Stimulated activated CD8-positive, alpha-beta memory T cell treated with anti-CD3 and anti-CD28 coated beads, Interleukin-4, amount 100 ng/mL, for 1 hour (primary cell): ENCODE measurements at places on chromosomes 5 and 9.

- DNase-seq = no peak
Observed at GRCh38 chr5:108801776-108802175, 54.1 kb downstream of the FER start.

- DNase-seq = no peak
Observed at GRCh38 chr5:126490167-126490940, 67.1 kb downstream of the GRAMD2B start.

GRCh38 chr9:117992006-117992405 lies 287.8 kb downstream of the TLR4 start:
- DNase-seq = no peak

GRCh38 chr5:33311893-33312292 lies 128.9 kb upstream of the TARS1 start:
- no peak for DNase-seq

- no peak for DNase-seq
Observed at GRCh38 chr5:56337715-56338319, 104.7 kb upstream of the ANKRD55 start.

- no peak for DNase-seq
Observed at GRCh38 chr5:98770911-98771322, 2.5 kb upstream of the RGMB start.

- DNase-seq = no peak
Observed at GRCh38 chr5:15719784-15720183, 219.8 kb downstream of the FBXL7 start.

- no peak for DNase-seq
Observed at GRCh38 chr5:29905626-29906353, 1287.7 kb upstream of the CDH6 start.

- no peak for DNase-seq
Observed at GRCh38 chr5:96645091-96645490, 17.1 kb upstream of the CAST start.

DNA sequence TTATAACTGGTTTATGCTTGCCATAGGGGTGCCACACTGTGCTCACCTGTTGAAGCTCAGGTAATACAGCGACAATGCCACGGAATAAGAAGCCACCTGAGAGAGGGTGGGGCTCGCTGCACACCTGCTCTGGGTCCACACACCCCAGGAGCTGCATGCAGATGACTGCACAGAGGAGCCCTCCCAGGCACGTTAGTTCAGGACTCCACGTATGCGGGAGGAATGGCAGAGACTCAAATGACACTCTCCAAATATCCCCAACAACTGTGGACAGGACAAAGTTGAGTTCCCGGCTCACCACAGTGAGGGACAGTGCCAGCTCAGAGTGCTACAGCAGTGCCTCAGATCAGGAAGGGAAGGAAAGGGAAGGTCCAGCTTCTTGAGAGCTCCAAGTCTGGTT lies 5.8 kb upstream of the FCN1 start:
- DNase-seq = no peak

DNA sequence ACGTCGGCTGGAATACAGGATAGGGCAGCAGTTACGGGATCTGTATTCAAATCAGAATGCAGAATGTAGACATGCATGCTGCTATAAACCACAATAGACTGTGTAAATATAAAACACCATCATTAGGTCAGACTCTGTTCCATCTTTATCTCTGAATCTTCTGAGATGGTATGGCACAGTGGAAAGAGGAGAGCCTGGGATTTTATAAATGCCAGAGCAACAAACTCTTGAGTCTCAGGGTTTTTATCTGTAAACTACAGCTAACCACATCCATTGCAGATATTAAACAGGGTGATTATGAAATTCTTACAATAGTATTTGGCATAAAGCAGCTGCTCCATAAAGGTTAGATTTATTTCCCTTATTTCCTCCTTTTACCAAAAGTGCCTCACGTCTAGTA lies 108.7 kb downstream of the ZDHHC21 start:
- DNase-seq = no peak

DNA sequence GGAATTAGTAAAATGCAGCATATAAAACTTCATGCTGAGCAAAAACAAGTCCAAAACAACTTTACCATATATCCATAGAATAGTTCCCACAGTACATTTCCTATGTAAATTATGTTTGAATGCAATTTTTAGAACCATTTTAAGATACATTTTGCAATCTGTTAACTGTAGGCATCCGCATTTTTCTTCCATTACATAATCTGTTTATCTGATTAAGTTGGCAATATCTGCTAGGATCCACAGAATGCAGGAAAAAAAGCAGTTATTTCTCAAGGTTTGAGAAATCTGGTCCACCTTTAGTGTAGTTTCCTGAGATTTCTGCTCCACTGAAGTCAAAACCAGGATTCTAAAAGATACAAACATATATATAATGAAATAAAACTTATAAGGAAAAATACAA lies 6.2 kb downstream of the NUDCD2 start:
- no peak for DNase-seq

GRCh38 chr9:87497604-87498045 lies at the start of gene DAPK1:
DAPK1 (plus strand) TSS chr9:87497867; CDS start chr9:87499078, 1,211 bp downstream.
- DNase-seq = no peak

DNA sequence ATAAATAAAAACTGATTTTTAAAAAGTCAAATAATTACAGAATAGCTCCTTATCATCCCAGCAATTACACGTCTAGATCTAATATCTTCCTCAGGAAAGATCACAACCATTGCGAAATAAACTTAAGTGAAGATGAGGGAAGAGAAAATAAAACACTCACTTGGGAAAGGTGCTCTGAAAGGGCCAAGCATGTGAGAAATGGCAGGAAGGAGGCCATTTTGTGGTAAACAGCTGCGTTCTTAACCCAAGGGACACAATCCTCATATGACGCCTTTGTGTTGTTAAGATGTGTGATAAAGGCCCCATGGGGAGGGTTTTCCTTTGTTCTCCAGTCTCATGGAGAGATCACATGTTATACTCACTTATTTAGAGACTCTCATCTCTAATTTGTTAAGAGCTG lies 32.5 kb downstream of the JAKMIP2 start:
- DNase-seq = no peak

DNA sequence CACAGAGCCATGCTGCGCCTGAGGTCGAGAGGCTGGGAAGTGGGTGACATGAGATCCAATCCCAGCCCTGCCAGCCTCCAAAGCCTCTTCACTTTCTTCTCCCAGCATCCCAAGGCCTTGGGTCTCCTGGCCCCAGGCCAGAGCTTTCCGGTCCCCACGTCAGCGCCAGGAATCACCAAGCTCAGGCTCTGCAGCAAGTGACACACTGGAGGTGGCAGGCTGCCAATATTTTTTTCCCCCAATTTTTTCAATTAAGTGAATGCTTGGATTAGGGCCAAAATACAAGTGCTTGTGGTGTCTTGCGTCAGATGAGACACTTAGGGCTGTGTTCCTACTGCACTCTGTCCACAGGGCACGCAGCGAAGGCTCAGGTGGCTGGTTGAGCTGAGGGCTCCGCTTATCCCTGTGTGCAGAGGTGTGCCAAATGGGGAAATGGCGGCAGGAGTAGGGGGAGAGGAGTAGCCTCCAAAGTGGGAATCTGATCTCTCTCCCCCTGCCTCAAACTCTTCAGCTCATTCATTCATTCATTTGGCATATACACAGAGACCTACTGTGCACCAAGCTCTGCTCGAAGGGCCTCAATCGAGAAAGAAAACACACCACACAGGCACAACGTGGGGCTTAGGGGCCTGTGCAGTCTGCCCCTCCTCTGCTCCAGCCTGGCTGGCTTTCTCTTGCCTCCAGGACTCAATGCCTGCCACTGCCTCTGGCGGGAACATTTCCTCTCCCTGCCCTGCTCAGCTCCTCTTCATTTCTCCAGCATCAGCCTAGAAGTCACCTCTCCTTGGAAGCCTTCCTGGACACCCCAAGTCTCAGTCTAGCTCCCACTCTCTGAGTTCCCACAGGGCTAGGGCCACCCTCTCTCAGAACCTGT lies 16.6 kb downstream of the SH3PXD2B start:
- DNase-seq = no peak

- no peak for DNase-seq
Observed at GRCh38 chr9:5983042-5983441, 32.4 kb downstream of the RANBP6 start.

GRCh38 chr9:14924230-14925219 lies 14.3 kb upstream of the FREM1 start:
- no peak for DNase-seq

- no peak for DNase-seq
Observed at GRCh38 chr5:66628561-66628960, 32.4 kb downstream of the MAST4 start.

DNA sequence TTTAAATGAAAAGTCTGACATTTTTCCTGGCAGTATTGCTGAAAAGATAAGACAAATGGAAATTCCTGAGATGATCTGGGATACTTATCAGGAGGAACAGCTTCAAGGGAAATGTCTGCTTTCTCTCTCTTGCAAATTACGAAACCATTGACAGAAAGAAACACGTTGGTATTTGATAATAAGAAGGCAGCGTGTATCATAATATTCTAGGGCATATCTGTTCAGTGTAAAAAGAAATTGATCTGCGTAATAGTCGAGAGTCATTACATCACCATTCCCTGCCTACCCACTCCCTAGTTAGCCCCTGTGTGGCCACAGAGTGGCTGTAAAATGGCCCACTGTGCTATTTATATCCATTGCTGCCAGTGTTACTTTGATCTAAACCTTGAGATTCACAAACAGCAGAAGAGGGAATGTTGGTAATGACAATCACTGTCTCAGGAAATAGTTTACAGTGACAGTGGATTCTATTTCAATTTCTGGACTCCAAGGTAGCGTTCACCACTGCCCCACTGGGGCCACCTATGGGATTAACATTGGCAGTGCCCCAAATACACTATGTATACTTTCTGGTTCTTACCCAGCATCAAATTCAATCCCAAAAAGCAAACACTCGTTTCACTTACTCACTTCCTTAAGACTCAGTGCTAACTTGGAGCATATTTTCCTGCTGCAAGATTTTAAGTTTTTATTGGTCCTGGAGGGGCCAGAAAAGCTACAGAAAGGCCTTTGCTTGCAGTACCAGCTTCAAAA lies 133.4 kb upstream of the GAS1 start:
- DNase-seq = no peak

DNA sequence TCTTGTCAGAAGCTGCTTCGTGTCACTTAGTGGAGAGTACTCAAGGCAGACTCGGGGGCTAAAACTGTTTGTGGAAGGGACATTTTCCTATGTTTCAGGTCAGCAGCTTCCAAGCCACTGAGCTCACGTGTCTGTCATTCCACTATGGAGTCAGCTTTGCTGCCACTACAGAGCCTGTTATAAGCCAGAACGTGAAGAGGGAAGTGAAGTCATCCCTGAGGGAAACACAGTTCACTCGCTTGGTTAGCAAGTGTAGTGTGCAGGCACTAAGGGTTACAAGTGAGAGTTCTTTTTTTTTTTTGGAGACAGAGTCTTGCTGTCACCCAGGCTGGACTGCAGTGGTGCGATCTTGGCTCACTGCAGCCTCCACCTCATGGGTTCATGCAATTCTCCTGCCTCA lies 24.5 kb upstream of the LTC4S start:
- no peak for DNase-seq

GRCh38 chr5:111869681-111870080 lies 112.7 kb upstream of the NREP start:
- no peak for DNase-seq

DNA sequence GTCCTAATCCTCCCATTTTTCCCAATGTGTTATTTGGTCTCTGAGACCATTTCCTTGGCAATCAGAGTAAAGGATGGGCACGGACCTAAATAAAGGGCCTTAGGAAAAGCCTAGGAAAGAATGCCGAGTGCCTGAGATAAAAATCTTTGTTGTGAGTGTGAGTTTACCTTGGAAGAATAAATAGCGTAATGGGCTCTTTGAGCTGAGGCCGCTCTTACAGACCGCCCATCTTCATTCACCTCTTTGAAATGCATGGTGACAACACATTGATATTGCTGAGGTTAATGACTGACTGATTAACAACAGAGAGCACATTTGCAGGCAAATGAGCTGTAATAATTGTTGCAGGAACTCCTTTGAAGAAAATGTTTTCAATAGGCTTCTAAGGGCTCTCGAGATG lies 1967.1 kb upstream of the WWC1 start:
- no peak for DNase-seq

DNA sequence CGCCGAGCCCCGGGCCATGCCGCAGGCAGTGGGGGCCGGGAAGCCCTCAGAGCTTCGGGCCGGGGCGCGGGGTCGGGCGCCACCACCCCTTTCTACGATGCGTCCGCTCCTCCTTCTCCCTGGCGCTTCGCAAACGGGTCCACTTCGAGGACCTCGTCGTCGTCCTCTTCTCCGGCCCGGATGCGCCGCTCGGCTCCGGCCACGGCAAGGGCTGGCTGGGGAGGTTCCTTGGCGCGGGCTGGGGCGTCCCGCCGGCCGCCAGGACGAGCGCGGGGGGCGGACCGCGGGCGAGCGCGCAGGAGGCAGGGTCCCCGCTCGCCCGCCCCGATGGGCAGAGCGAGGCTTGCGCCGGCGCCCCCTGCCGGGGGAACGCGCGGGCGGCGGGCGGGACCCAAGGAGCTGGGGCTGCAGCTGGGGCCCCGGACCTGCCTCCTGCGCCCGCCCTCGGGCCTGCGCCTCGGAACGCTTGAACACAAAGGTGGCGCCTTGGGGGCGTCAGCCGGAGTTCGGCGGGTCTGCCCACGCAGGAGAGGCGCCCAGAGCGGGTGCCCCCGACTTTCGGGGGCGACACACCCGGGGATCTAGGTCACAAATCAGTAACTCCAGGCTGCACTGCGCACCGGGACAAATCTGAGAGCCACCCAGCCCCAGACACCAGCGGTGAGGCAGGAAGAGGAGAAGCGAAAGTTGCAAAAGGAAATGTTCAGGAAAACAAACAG lies at the start of gene ROR2:
Gene ROR2 (minus strand): TSS at position 283 of the 719 bp plus-strand sequence.
- peak; percentile 1 for DNase-seq

- DNase-seq = no peak
Observed at GRCh38 chr5:34474573-34475021, 181.5 kb upstream of the RAI14 start.

DNA sequence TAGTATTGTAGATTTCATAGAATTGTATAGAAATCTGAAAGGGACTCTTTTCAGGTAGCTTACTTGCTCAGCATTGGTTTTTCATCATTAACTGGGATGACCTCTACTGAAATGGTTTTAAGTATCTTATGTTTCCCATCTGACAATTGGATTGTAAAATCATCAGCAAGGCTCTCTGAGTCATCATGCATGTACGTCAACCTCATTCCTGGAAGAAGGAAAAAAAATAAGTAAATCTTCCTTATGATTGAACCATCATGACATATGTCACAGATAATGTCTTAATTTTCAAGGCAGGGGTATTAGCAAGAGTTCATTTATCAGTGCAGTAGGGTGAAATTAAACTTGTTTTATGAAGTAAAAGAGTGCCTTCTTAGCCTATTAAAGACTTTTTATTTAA lies 74.9 kb upstream of the CER1 start:
- DNase-seq = no peak
